ENCODE measurements at places on chromosomes 11 and 22.
A peak's percentile ranks its signal among the peaks of the same experiment; 100 is the strongest.

GRCh38 chr22:20517422-20517821 is 10.0 kb downstream of the MED15 start:
- no peak for DNase-seq

- no peak for DNase-seq
Measured at GRCh38 chr11:127478826-127479225, 478.3 kb upstream of the KIRREL3 start.

DNA sequence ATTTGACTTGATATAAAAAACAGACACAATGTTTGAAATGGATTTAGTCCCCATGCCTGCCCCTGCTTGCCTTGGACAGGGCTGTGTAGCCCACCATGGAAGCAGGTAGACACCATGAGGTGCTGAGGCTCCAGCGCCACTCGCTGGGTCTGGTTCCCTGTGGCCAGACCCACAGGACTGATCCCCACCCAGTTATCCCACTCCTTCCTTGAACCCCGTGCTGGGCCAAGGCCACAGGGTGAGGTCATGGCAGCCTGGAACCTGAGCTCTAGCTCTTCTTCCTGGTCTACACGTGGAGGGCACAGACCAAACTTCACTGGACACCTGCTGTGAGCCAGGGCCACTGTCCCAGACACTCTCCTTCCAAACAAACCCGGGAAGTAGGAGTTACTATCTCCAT is 42.5 kb downstream of the GAB4 start:
- DNase-seq = no peak

- no peak for DNase-seq
Measured at GRCh38 chr22:40473703-40474102, 103.3 kb downstream of the SGSM3 start.

DNA sequence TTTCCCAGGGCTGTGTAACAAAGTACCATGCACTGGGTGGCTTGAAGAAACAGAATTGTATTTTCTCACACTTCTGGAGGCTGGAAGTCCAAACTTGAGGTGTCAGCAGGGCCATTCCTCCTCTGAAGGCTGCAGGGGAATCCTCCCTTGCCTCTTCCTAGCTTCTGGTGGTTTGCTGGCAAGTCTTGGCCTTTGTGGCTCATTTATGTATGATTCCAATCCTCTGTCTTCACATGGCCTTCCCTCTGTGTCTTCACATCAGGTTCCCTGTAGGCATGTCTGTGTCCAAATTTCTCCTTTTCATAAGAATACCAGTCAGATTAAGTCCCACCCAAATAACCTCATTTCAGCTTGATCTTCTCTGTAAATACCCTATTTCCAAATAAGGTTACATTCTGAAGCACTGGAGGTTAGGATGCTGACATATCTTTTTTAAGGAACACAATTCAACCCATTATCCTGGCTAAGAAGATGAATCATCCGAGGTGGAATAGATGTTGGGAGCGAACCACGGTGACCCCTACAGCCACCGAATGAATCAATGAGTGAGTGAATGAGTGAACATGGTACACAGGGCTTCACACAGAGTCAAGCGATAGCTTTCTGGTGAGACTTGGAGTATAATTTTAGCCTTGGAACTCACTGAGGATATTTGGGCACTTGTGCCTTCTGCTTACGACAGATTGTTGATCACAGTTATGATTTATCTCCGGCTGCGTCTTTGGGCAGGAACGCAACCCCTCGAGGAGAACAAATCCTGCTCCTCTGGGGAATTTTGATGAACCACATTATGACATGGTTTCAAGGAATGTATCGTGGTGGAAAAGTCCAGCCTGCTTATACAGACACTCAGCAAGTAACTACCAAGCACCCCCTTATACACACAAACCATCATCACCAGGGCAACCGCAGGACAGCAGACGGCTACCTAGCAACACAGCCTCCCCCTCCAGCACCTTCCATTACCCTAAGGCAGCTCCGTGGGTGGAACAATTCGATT is 34.3 kb upstream of the MICAL2 start:
- peak; percentile 23 for DNase-seq

DNA sequence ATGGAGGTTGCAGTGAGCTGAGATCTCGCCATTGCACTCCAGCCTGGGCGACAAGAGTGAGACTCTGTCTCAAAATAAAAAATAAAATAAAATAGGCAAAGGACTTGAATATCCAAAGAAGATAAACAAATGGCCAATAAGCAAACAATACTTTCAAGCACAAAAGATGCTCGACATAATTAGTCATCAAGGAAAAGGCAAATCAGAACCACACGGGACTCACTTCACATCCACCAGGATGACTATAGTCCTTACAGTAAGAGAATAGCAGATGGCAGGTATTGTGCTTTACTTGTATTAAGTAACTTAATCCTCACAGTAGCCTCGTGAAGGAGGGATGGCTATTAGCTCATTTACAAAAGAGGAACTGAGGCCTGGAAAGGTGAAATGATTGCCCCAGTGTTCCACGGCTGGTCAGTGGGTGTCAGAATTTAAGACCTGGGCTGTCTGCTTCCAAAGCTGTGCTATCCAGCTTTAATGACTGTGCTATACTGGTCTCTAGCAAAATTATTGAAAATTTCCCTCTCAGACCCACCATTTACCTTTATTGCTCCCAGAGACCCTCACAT is 40.2 kb upstream of the RBFOX2 start:
- no peak for DNase-seq

DNA sequence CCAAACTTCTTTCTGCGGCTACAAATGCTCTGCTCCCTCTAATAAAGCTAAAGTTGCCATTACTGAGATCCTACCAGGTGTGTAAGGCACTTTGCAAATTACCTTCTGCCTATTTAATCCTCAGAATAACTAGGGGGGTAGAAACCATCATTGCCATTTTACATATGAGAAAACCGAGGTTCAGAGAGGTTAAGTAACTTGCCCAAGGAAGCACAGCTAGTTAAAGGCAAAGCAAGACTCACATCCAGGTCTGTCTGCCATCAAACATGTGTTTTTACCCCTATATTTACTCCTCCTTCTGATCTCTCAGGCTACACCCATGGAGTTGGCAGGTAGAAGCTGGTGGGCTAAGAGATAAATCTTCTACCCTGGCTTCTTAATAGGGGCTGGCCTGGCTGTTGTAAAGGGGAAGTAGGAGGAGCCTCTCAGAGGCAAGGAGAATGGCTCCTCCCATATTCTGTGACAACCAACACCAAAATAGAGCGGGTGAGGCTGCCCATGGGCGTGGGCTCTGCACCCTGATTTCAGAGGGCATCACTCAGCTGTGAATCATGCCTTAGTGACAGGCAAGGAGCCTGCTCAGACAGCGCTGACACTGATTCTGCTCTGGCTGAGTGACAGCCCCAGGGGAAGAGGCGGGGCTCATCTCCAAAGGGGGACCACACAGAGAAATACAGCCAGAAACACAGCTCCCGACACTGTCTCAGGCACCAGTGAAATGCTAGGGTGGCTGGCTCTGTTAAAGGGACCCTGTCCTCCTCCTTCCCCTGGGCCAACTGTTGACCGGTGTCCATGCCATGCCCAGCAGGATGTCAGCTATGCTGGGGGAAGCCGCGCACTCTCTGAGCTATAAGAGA is 106.8 kb downstream of the ABTB2 start:
- no peak for DNase-seq

DNA sequence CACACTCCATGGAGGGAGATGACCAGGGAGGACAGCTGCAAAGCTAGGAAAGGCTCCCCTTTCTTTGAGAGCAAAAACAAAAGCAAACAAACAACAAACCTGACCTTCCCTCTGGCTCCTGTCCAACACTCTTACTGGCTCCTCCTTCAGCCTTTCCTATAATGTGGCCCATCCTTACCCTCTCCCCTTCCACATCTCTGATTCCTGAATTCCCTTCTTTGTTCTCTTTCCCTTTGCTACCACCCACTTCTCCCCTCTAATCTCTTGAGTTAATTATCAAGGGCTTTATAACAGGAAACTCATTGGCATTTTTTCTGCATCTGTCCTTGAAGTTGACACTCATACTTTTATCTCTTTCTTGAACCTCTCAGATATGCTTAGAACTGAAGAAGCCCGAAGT is 56.3 kb downstream of the ZNF280B start:
- no peak for DNase-seq

- DNase-seq = no peak
Measured at GRCh38 chr11:86056351-86056854, 12.5 kb downstream of the PICALM start.

- DNase-seq = no peak
Measured at GRCh38 chr11:74592063-74592440, 330 bp upstream of the POLD3 start.

DNA sequence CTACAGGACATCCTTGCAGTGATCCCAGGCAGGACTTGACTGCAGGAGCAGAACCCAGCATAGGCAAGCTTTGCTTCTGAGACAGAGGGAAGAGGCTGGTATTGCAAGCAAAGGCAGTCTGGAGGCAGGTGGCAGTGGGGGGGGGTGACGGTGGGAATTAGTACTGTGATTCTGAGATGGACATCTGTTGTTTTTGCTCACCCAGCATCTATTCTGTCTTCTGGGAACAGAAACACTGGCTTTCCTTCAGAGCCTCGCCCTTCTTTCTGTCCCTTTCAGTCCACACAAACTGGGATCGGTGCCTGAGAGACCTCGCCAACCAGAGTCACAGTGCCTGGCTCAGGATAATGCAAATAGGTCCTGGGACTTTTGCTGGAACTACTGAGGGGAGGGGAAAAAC is 31.2 kb upstream of the RASL10A start:
- DNase-seq = no peak

DNA sequence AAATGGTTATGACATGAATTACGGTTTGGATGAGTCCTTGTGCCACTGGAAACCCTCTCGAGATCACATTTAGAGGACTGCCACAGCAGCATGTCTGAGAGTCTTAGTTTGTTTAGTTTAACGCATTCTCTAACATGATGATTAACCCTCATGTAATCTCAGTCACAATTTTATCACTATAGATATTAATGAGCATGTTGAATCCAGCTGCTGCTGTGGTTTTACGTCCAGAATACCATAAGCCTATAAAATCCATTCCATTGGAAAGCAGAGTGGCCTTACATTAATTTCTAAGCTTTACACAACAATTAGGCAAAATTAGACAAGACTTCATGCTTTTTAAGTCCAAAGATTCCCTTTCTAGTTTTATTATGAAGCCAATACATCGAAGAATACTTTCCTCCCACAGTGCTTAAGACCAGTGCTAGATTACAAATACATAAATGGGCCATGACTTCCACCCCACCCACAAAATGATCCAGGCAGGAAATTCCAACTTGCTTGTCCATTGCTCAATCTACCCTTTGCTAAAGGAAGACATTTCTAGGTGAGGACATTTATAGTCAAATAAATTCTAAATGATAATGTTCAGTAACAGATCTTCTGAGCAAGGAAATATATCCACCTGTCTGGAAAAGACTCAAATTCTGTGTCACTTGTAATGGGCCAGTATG is 3.5 kb upstream of the ELMOD1 start:
- no peak for DNase-seq

DNA sequence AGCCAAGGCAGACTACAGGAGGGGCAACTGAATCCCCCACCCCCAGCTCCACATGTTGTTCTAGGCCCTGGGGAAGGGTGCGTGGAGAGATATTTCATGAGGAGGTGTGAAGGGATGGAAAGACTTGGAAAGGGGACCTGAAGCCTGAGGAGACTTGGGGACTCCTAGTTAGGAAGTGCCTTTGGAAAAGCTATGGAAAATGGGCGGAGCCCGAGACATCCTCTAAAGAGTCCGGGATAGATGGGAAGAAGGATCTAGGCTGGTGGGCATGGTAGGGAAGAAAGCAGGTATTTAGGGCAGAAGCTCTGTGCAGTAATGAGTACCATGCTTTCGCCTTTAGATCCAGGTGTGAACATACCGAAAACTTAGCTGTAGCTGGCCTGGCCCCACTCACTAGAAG is 15.0 kb upstream of the CYP2R1 start:
- DNase-seq = no peak

DNA sequence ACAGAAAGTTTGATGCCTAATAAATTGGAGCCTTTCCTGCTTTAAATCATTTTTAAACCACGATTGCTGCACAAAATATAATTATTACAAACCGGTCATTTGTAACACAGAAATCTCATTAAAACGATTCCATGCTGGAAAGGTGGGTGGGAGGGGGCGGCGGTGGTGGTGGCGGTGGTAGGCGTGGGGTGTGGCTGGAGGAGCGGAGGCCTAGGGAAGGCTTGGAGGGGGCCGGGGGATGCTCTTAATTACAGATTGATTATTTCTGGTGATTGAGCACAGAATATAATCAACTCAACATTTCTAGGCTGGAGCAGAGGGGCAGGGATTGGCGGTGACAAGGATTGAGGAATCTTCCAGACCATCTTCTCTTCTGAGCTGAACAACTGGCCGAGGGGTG is 157.5 kb downstream of the TRIM29 start:
- DNase-seq = no peak

GRCh38 chr11:134819041-134819440 is 407.0 kb upstream of the B3GAT1 start:
- DNase-seq = no peak

DNA sequence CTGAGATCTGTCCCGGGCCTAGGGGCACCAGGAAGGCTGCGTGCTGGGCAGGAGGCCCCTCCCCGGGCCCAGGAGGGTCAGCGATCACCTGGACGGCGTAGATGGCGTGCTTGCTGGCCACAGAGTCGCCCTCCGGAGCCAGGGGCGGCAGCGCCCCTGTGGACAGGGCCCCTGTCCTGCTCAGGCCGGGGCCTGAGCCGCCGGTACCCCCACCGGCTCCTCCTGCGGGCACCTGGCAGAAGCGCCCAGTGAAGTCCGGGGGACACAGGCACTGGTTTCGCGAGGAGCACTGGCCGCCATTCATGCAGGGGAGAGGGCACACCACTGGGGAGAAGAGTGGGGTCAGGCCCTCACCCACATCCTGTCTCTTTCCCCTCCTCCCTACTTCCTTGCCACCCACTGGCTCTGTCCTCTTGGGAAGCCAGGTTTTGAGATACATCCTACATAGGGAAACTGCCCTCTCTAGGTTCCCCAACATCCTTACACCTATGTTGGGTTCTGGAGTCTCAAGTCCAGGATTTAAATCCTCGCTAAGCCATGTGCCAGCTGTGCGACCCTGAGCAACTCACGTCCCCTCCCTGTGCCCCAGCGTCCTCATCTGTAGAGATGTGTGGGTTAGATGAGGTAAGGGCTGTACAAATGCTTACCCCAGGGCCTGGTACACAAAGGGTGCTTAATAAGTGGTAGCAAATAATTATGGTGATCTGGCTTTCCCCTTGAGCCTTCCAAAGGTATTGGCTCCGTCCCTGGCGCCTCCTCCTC is 3.9 kb downstream of the LTBP3 start:
- DNase-seq = no peak

- DNase-seq = no peak
Measured at GRCh38 chr11:74677131-74677530, 54.1 kb downstream of the CHRDL2 start.

All from right lobe of liver (tissue), 6 donors.